ENCODE measurements at places on chromosomes 7 and 10. TPM values are rescaled to one million over a fixed set of nuclear protein-coding genes. Genes with fewer than 3 reads are reported as not detected.
A peak's percentile ranks its signal among the peaks of the same experiment; 100 is the strongest.

Gene JAKMIP3
- total RNA-seq, result 0.09 TPM

DNA sequence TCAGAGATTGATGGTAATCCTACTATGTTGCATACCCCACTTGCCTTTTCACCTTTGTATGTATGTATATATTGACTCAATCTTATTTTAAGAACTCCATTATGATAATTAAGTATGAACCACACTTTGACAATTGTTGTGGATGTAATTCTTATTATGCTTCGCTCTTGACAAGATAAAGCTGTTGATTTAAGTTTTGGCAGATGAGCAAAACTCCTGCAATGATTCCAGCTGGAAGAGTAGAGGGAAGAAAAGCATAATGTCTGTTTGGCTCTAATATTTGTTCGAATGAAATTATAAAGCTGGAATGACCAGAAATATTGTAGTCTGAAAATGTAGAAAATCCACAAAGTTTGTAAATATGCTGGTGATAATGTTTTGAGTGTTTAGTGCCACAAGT is 83.8 kb upstream of the AKR1E2 start:
- DNase-seq, result no peak

Gene PIK3AP1
- total RNA-seq, result not detected

DNA sequence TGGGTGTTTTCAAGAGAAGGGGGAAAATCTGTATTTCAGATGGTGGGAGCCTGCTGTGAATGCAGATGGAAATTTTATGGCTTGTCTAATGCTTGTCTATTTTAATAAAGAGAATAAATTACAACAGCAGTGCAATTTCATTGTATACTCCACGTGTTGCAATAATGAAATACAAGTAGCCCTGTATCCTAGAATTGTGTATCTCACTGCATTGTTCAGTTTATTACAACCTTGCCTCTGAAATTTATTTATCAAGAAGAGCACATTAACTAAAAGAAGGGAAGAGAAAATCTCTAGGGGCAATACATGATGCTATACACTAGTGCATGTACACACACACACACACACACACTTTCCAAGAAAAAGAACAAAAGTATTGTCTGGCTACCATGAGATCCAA is 21.8 kb downstream of the ANK3 start:
- no peak for DNase-seq

DNA sequence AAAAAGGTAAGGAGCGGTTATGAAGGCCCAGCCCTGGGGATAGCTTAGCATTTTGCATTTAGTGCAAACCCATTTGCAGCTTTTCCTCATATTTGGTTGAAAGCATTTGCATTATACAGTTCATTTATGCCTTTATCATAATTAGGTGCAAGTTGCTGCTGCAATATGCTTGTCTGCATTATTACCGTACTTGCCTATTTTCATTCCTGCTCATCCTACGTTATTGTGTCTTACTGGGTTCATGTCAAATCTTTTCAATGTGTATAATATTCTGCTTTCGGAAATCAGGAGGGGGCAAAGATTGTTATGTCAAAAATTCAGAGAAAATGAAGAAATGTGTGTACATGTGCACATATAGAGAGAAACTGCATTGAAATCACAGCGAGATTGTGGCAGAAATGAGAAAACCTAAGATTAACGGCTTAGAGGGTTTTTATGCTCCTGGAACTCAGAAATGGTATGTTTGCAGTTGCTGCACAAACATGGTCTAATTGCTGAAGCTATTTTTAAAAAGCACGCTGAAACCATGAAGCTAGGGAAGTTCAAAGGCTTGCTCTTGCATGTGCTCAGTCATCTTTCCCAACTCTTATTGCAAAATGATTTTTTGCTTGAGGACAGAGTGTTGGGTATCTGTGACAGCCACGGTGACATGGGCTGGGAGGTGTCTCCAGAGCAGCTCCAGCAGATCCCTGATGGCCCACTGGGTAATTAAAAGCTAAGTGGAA is 613.2 kb downstream of the SDK1 start:
- DNase-seq, result no peak

Gene ABCA13
- total RNA-seq, result 0.05 TPM

Gene CPXM2
- total RNA-seq, result not detected

DNA sequence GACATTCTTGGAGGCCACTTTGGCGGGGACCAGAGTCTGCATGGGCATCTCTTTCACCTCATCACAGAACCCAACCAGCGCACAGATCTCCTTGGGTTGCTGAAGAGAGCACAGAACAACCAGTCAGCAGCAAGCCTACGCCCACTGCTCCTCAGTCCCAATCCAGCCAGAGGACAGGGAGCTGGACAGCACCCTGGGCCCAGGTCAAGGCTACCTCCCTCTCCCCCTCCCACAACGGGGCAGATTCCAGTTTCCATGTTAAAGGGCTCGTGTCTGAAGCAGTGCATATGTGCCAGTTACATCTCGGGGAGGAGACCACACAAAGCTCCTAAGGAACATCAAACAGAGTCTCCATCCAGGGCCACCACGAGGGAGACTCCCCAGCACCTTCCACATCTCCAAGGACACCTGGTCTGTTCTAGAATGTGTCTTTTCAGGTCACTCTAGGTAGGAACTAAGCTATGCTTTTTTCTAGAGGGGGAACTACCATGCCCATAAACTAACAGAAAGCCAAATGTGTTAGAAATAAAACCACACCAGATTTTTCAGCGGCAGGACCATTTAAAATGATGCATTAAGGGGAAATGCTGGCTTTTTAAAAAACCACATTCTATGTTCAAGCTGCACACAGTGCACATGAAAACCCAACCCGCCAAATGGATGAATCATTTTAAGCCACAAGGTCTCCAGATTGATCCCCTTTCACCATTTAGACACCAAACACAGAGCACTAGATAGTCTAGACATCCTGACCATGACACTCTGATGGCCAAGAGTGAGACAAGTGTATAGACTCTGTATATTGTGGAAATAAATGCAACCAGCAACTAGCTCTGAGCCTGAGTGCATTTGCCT is 28.9 kb downstream of the PSAP start:
- peak; percentile 17 for DNase-seq

DNA sequence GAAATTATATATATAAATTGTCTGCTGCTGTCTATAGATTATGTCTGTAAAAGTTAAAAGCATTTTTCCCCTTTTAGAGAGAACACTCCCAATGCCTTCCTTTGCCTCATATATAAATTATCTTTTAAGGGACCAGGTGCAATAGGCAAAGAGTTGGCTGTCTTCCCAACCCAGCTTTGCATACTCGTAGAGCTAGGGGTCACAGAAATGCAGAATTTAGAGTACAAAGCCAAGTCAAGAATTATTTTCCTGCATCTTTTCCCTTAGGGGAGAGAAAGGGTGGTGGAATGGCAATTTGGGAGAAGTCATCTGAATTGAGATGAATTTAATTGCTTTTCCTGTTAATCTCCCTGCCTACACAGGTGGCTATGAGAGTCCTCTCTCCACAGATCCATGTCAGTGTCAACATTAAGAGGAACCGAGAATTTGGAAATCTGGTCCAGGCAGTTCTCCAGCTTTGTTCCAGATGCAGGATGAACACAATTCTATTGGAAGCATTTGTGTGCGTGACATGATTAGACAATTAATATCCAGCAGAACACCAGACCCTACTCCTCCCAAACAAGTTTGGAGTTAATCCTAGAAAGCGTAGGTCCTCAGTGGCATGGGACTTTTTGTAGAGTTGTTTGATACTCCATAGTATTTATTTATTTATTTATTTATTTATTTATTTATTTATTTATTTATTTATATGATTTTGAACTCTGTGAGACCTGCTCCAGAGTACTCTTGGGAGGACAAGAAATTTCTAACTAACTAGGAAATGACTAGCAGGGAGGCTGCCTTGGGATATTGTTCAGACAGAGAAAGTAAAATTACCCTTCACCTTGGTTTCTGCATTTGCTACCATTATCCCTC is 80.3 kb upstream of the SKAP2 start:
- no peak for DNase-seq
